ENCODE measurements at places on chromosomes 1 and 21. TPM values are rescaled to one million over a fixed set of nuclear protein-coding genes. Genes with fewer than 3 reads are reported as not detected.

Gene ANXA9
- not detected for total RNA-seq

Gene OLFML3
- total RNA-seq, result 156 TPM

Gene S100A1
- total RNA-seq, result not detected

Gene MTHFR
- 16.1 TPM for total RNA-seq

Gene DPYD
- 70.7 TPM for total RNA-seq

Gene PPCS
- 66.8 TPM for total RNA-seq

Gene WNT9A
- total RNA-seq, result 2.1 TPM

Gene AMY2A
- total RNA-seq, result not detected

Gene EDEM3
- 38.6 TPM for total RNA-seq

DNA sequence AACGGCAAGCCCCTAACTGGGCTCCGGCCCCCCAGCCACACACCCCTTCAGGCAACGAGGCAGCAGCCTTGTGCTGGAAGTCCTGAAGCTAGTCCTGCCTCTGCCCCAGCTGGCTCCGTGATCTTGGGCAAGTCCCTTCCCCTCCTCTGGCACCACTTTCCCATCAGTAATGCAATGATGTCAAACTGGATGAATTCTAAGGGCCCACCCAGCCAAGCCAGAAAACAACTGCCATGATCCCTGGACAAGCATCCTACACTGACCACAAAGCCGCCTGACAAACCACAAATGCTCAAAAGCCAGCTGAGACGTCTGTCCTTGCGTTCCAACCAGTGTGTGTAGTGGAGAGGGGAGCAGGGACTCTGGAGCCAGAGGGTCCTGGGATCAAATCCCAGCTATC lies 26.8 kb downstream of the IFFO2 start:
- DNase-seq, result peak; percentile 64

GRCh38 chr1:214550857-214551435 lies 456 bp downstream of the PTPN14 start:
- DNase-seq, result no peak

- DNase-seq, result no peak
These were observed 32.2 kb upstream of the CA6 start for GRCh38 chr1:8913457-8913856.

- DNase-seq, result peak; percentile 84
These were observed 66.8 kb downstream of the VPS13D start for GRCh38 chr1:12296623-12297022.

DNA sequence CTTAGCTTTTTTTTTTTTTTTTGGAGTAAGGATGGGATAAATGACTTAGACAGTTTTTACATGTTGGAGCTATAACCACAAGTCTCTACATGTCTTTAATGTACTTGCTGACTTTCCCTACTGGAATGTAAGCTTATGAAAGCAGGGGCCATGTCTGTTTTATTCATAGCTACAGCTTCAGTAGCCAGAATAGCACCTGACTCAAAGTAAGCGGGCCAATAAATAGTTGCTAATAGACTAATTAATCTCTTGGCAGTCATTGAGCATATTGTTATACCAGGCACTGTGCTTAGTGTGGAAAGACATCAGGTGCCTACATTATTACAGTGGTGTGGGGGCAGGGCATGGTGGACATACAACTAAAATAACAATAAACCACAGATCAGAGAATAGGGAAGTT lies 84.4 kb upstream of the HOOK1 start:
- peak; percentile 90 for DNase-seq

GRCh38 chr1:46487818-46488218 lies 1.8 kb upstream of the DMBX1 start:
- no peak for DNase-seq

- DNase-seq, result peak; percentile 15
These were observed 328.5 kb upstream of the RUNX1 start for GRCh38 chr21:35377505-35378090.

DNA sequence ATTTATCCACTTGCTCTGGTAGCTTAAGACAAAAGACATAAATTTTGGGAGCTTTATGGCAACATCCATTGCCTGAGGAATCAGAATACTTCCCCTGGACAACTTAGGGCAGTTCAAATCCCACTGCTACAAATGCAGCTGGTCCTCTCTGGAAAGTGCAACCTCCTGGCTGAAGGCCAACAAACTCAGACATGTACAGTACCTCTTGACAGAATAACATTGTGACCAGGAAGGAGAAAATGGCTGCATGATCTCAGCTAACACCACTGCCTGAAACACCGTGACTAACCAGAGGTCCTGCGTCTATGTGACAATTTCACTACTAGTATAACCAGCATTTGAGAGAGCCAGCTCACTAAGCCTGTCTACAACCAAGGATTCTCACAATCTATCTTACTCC lies 218.9 kb downstream of the CRB1 start:
- no peak for DNase-seq

- DNase-seq, result no peak
These were observed 15.4 kb upstream of the BTG2 start for GRCh38 chr1:203289982-203290260.

DNA sequence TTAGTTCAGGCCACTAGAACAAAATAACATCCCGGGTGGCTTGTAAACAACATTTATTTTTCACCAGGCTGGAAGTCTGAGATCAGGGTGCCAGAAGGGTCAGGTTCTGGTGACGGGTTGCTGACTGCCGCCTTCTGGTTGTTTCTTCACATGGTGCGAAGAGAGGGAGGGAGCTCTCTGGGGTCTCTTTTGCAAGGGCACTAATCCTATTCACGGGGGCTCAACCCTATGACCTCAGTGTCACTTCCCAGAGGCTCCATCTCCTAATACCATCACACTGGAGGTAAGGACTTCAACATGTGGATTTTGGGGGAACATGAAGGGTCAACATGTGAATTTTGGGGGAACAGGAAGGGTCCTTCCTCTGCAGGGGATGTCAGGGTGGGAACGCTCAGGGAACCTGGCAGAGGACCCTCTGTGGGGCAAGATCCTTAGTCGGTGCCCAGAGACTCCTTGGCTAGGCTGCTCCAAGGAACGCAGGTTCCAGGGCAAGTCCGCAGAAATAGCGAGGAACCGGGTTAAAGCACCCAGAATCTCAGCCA lies 8.7 kb upstream of the C2CD2 start:
- DNase-seq, result no peak

DNA sequence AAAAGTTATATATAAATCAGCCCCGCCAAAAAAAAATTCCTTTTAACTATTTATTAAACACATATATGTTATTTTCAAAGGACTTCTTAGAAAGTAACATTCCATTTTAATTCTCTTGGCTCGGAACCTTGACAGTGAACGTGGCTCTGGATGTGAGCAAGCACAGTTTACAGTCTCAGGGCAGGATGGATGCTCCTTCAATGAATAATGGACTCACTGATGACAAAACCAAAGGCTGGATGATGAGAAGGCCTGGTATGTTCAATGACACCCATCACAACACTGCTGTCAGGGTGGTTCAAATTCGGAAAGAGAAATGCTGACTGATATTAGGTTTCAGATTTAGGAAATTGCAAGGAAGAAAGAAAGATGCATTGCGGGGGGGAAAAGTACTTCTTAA lies 148.8 kb downstream of the SIPA1L2 start:
- DNase-seq, result peak; percentile 65

DNA sequence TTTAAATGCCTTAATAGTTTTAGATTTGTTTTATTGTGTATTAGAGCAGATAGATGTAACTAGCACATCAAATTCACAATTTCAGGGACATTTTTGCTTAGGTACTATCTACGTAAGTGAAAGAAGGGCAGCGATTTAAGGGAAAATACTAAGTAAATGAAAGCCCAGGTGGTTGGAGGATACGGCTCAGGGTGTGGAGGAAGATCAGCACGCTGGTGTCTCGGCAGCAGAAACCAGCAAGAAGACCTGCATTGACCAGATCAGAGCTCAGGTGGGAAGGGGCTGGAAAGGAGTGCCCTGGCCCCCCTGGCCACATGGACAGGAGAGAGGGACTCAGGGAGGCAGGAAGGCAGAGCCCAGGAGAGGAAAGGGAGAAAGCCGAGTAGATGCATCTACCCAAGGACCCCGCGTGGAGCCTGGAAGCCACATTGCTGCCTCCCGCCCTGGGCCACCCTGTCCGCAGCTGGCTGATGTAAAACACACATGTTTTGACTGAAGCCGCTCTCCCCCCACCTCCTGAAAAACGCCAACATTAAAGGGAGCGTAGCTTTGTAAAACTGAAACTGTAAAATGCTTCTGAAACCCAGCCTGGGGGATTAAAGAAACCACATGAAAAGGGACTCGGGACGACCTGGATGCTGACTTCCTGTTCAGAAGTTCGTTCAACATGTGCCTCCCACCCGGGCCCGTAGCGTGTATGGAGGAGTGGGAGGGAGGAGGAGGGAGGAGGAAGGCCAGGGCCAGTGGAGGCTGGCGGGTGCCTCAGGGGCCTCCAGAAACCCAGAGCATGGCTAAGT lies 72.6 kb upstream of the TARDBP start:
- DNase-seq, result no peak

GRCh38 chr1:151510957-151511635 lies at the start of gene CGN:
Gene CGN (plus strand): TSS chr1:151511387. CDS start chr1:151518520, 7,133 bp downstream.
- DNase-seq, result peak; percentile 73

DNA sequence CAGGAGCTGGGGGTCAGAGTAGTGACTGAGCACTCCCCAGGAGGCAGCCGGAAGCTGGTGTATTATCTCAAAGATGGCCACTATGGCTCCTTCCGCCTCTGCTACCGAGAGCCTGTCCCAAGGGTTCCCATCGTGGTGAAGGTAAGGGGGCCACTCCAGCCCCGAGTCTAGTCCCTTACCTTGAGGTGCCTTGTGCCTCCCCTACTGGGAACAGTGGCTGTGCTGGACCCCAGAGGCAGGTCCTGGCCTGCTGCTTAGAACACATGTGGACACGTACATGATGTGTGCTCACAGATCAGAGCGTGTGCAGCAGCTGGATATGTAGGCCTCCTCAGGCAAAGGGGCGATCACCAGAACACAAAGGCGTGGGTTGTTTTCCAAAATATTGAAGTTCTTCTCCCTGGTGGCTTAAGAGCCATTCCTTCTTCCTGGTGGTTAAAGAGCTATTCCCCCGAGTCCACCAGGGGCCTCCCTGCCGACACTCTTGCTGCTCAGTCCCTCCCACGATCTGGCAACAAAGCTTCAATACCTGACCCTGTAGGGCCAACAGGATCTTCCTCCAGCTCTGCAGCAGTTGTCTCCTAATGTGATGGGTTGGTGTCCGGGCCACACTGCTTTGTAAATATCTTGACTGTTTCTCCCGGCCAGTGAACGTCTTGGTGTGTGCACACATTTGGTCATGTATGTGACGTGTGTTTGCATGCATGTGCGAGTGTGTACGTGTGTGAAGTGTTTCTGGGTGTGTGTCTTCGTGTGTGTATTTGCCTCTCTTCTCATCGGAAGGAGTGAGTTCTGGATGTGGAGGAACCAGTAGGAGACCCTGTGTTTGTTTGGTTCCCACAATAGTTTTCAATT lies 68.4 kb upstream of the TINAGL1 start:
- no peak for DNase-seq

- DNase-seq, result no peak
These were observed 85.4 kb upstream of the LRRC8D start for GRCh38 chr1:89735479-89735878.

DNA sequence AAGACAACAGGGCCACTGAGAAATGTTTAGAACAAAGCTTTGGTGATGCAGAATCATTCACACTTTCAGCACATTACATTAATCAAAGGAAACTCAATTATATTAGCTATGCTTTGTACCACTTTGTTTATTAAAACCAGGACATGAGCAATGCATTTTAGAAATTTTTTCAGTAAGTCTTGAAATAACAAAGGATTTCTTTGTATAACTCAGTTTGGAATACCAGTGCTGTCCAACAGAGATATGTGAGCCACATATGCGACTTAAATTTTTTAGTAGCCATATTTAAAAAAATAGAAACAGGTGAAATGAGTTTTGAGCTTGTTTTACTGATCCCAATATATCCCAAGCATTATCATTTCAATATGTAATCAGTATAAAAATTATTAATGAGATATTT lies 18.8 kb upstream of the F3 start:
- peak; percentile 68 for DNase-seq

Data from GM23248 (cell line).